ENCODE measurements at places on chromosomes 12 and 14.

GRCh38 chr12:43282106-43282505 is 269.9 kb downstream of the ADAMTS20 start:
- peak; percentile 31 for DNase-seq

DNA sequence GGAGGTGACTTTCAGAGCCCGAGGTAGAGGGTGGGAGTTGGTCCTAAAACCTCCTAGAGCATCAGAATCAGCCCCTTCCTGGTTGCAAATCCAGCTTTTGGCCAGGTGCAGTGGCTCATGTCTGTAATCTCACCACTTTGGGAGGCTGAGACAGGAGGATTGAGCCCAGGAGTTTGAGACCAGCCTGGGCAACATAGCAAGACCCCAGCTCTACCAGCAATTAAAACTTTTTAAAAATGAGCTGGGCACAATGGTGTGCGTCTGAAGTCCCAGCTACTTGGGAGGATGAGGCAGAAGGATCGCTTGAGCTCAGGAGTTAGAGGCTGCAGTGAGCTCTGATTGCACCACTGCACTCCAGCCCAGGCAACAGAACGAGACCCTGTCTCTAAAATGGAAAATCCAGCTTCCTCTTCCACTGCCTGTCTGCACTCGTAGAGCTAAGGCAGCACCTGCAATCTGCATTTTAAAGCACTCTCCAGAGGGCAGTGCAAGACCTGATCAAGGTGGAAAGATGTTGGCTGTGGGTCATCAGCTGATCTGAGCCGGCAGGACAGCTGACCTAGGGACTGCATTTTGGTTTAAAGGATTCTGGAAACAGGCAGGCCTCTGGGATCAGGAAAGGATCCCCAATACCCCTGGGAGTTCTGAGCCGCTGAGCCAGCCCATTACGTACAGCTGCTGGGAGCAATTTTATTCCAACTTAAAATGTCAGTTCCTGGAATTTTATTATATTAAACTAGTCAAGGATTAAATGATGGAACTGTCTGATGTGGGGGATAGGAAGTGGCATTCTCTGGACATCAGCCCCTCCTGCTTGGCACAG is 1.8 kb upstream of the TESC start:
- no peak for DNase-seq

GRCh38 chr12:95184121-95184520 is 33.1 kb downstream of the FGD6 start:
- no peak for DNase-seq

DNA sequence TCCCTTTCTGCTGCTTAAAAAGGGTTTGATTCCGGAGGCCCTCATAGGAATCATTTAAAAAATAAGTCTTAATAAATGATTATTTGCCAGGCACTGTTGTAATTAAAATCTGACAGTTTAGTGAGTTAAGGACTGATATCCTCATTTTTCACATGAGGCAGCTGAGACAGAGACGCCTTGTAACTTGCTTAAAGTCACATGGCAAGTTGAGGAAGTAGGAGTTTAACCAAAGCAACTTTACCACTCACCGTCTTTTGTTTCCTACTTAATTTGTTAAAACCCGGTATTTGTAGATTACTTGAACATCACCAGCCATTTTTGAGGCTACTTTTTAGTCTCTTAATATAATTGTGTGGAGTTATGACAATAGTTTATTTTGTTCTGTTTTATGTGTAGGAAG is 2.4 kb downstream of the TIGAR start:
- no peak for DNase-seq

DNA sequence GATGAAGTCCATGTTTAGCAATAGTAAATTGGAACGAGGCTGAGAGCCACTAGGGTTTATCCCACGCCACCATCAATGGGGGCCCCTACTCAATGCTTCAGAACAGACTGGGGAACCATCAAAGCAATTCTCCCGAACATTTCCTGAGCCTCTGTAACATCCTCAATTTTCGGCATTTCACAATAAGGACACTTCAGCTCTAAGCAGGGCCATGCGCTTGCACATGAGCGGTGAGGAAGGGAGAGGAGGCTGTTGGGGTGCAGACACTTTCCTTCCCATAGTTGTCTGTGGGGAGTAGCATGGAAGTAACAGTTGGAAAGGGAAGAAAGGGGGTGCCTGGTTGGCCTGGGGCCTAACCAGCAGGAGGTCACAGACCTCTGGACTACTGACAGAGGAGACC is 129.9 kb upstream of the PRMT8 start:
- no peak for DNase-seq

GRCh38 chr12:124771462-124772288 is 92.0 kb downstream of the SCARB1 start:
- peak; percentile 37 for DNase-seq

DNA sequence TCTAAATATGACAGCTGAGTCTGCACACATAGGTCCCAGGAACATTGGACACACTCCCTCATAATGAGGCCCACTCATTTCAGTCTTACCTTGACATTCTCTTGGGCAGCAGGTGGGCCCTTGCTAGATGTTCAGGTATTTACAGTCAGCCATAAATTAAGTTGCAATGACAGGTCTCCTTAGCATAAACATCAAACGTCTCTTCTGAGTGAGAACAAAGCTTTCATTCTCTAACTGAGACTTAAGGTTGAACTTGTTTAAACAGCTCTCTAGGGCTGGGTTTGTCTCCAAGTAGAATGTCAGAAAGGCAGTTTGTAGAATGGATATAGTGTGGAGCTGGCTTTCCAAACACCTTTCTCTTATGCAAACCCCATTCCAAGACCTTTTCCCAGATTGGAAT is 10.3 kb downstream of the ACVR1B start:
- no peak for DNase-seq

- peak; percentile 28 for DNase-seq
These were observed 55.9 kb downstream of the PHLDA1 start for GRCh38 chr12:75975702-75976101.

DNA sequence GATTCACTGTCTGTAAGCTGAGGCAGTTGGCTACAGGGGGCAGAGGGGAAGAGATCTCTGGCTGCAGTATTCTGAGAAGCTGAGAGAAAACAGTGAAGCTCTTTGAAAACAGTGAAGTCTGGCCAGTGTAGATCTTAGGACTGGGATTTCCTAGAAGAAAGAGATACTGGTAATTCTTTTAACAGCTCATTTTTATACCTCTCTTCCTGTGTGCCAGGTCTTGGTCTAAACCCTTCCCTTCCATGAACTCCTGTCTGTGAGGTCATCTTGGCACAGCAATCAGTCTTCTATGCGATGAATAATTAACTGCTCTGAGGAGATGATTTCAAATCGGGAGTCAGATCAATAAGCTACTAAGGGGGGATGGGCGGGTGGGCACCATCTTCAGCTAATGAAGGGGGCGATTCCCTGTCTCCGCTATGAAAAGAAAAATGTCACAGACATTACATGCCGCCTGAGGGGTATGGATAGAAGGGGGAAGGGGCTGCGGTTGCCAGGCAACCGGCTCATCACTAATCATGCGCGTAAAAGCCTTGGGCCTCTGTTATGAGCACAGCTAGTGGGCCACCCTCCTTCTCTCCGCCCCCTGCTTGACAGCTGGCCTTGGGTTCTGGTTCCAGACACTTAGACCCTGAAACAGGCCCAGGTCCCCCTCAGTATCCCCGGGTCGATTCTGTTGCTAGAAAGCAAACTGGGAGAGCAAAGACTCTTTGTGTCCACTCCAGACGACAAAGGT is 75.3 kb upstream of the CEP83 start:
- no peak for DNase-seq

DNA sequence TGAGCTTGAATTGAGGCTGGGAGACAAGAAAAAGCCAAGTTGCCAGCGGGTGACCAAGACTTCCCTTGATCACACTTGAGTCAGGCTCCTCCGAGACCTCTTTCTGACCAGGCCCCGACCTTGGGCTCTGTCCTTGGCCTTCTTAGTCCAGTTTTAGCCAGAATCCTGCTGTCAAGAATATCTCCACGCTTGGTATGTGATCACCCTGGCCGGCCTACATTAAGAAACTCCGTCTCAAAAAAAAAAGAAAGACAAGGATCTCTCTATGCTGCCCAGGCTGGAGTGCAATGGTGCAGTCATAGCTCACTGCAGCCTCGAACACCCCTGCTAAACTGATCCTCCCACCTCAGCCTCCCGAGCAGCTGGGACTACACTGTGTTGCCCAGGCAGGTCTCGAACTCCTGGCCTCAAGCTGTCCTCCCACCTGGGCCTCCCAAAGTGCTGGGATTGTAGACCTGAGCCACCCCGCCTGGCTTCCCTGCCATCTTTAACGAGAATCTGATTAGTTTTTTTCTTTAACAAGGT is 1.0 kb upstream of the ITPK1 start:
- DNase-seq: no peak

GRCh38 chr14:69987406-69988121 is 108.3 kb downstream of the SMOC1 start:
- DNase-seq: no peak

GRCh38 chr14:92844204-92844603 is 50.1 kb downstream of the GOLGA5 start:
- DNase-seq: no peak

DNA sequence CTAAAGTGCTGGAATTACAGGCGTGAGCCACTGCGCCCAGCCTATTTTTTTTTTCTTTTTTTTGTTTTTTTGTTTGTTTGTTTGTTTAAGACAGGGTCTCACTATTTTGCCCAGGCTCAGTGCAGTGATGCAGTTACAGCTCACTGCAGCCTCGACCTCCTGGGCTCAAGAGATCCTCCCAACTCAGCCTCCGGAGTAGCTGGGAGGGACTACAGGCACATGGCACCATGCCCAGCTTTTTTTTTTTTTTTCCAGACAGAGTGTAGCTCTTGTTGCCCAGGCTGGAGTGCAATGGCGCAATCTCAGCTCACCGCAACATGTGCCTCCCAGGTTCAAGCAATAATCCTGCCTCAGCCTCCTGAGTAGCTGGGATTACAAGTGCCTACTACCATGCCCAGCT is 5.8 kb upstream of the ITFG2 start:
- DNase-seq: no peak

DNA sequence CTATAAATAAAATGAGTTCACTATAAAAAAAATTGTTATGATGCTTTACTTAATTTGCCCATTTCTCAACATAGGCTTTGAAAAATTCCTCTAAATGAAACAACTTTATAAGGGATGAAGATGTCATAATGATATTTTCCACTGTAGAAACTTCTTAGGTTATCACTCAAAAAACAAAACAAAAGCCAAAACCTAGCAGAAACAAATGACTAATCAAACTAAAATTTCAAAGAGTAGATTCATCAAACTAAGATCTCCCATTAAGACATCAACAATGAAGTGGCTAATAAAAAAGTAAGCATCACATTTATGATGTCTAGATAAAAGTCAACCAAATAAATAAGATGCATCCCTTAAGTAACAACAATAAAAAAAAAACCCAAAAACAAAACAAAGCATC is 36.9 kb upstream of the TTC7B start:
- no peak for DNase-seq

DNA sequence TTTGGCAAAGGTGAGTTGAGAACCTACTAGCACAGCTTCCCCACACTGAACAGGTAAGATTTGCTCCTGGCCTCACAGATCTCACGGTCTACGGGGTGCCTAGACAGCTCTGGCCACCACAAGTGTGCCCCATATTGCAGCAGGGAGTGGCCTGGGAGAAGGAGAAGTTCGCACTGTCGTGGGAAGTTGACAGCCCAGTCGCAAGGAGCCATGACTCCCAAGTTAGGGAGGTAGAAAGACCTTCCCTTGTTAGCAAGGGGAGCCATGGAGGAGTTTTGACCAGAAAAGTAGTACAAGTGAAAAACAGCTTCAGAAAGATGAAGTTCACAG is 316.3 kb downstream of the BCL11B start:
- no peak for DNase-seq

DNA sequence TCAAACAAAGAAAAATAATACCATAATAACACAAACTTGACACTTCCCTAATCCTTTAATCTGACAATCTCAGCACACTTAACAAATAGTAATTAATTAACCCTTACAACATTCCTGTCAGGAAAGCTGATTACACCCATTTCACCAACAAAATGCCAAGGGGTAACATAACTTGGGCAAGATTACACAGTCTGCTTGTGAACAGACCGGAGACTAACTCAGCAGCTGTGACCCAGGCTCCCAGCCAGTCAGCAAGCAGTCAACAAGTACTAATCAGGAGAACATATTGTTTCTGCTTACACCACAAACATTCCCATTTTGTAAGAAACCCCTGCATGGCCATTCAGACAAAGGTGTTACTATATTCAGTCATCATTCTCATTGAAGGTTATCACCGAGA is 592.5 kb upstream of the FLRT2 start:
- DNase-seq: no peak

DNA sequence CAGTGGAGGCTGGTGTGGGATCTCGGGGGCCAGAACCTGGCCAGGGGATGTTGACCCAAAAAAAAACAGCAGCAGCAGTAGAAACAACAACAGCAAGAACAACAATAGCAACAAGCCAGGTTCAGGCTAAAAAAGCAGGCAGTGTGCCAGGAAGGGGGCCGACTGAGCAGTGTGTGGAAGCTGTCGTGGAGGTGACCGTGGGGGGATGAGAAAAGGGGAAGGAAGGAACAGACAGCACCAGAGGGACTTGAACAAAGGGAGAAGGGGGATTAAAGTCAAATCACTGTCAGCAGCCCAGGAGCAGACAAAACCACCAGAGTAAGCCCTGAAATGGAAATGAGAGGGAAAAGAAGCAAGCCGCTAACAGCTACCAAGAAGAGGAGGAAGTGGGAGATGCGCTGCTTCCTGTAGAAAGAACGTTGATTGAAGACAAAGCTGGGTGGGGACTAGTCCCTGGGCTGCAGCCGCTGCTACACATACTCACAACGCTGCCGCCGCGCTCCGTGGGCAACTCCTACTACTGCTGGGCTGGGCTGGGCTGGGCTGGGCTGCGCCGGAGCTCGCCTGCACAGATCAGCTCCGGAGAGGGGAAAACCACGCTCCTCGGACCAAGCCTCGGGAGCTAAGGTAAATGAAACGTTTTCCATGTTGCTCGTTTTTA is at the start of gene GNG2:
Gene GNG2 (plus strand): TSS at position 449 of the 661 bp plus-strand sequence. CDS start 90,067 bp downstream, outside the sequence.
- peak; percentile 47 for DNase-seq

DNA sequence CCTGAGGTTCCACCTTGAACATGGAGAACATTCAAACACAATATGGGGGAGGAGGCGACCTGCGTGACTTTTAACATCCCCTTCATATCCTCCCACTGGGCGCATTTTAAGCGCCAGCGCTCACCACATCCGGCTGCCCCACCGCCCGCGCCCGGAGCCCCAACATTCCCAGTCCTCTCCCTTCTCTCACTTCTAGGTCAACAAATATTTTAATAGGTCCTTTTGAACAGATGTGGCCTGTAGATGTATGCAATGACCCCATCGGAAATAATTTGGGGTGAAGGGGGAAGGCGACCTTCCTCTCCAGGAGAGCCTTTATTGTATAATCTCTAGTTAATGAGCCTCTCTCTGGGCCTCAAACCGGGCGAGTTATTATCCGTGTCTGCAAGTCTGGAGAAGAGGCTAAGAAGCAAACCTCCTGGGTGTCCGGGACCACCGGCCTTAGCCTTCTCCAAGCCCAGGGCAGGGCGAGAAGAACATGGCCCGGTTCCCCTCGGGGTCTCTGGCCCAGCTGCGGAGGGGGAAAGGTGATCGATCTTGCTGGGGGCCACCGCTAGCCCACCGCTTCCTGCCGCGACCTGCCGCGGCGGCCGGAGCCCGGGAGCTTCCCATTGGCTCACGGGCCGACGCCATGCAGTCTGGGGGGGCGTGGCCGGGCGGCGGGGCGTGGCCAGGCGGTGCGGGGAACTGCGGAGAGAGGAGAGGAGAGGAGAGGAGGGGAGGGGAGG is 83.2 kb upstream of the HMGA2 start:
- peak; percentile 20 for DNase-seq

GRCh38 chr12:103102225-103102744 is 144.8 kb downstream of the ASCL1 start:
- DNase-seq: no peak

GRCh38 chr12:111578971-111579340 is 20.2 kb downstream of the ATXN2 start:
- DNase-seq: no peak

- no peak for DNase-seq
These were observed 36.2 kb upstream of the GNG2 start for GRCh38 chr14:51824191-51824590.

- no peak for DNase-seq
These were observed 27.1 kb upstream of the PCNX4 start for GRCh38 chr14:60064491-60065072.
